ENCODE measurements at places on chromosomes 5 and 9.

DNA sequence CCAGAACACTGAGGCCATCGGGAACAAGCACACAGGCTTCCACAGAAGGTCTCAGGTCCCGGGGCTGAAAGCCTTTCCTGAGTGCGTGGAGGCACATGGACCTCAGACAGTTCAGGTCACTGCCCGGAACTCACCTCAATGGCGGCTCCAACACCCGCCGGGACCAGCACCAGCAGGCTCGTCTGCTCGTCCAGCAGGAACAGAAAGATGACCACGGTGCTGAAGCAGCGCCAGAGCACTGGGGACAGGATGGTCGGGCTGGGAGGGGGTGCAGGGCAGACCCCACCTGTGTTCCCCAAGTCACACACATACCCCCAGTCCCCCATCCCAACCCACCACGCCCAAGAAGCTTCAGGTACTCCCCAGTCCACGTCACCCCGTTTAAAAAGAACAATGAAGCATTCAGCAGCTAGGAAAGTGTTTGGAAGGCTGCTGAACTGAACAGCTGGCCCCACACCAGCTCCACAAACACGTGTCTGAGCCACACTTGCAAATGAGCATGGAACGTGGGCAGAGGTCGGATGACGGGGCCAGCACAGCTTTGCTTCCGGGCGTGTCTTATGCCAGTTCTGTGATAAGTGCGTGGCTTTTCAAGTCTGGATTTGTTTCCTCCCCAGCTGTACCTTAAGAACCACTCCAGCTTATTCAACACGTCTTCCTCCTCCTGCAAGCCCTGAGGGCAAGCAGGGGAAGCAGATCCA lies 14.6 kb downstream of the CLPTM1L start:
- DNase-seq: no peak

DNA sequence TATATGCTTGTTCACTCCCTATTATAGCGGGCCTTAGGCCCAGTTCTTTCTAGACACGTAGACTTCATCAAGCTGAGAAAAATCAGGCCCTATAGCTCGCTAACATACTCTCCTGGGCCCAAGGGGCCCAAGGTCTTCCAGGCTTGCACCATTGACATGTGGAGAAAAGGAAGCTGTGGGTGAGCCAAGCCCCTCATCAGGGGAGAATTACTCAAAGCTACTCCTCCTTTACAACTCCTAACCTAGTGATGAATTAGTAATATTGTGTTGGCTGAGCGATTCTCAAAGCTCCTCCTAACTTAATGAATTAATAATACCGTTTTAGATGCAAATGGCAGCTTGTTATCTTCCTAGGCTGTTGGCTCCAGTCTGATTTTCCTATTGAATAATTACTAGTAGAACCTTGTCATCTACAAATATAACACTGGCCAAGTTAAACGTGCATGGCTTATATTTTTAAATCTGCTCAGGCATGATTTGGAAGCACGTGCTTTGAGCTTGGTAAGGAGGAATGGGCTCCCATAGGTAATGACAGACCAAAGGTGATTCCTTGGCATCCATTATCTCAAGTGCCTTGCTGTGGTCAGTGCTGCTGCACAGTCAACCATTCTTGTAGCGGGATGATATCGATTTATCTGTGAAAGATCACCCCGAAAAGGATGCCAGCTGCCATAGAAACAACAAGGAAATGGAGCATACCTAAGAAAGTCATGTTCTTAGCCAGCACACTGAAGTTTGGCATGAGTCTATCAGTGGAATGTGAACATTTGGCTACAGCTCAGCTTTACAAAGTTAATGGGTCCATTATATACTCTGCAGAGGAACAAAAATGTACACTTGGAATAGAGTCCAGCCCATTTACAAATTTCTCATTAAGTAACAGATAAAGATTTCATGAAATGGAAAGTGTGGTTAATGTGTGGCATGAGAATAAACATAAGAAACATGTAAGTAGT lies 23.8 kb downstream of the LVRN start:
- peak; percentile 37 for DNase-seq

DNA sequence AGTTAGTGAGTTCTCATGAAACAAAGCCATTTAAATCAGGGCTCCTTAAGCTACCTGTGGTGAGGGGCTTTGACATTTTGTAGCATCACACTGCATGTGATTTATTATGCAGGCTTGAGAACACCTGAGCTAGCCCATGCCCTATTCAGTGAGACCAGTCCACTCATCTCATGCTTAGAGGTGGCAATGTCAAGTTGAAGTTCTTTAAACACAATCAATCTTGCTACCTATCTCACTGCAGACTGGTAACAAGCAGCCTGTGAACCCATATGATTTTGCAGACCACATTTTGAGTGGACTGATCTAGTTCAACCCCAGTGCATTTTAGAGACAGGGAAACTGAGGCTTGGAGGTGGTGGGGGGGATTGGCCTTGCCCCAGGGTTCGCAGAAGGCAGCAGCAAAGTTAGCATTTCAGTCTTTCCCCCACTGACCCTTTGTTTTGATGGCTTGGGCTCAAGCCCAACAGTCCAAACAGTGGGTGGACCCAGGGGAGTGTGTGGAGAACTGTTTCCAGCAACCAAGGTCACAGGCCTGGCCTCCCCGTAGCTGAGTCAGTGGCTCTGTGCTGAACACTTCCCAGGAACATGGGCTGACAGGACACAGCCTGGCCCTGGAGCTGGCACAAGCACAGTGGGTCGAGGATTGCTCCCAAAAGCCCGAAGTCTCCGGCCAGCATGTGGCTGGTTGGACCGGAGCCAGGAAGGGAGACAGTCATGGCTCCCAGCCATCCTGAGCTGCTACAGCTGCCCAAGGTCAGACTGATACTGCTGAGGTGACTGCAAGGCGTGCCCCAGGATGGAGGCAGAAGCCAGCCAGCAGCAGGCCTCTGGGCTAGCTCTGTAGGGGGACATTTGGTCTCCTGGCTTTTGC lies 95.3 kb downstream of the RGS3 start:
- no peak for DNase-seq

DNA sequence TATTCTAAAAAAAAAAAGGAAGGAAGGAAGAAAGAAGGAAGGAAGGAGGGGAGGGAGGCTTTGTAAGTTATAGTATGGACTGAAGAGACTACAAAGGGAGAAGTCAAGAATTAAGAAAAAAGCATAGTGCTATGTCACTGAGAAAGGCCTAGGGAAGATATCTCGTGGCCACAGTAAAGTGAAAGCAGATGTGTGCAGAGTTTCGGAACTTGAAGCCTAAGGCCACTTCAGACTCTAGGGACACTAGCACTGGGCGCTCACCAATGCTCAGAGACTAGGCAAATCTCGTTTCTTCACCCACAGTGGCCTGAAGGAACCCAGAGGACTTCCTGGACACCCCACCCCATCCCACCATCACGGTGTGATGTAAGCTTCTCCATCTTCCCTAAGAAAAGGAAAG lies 181.4 kb upstream of the TRPM3 start:
- DNase-seq: peak; percentile 18

DNA sequence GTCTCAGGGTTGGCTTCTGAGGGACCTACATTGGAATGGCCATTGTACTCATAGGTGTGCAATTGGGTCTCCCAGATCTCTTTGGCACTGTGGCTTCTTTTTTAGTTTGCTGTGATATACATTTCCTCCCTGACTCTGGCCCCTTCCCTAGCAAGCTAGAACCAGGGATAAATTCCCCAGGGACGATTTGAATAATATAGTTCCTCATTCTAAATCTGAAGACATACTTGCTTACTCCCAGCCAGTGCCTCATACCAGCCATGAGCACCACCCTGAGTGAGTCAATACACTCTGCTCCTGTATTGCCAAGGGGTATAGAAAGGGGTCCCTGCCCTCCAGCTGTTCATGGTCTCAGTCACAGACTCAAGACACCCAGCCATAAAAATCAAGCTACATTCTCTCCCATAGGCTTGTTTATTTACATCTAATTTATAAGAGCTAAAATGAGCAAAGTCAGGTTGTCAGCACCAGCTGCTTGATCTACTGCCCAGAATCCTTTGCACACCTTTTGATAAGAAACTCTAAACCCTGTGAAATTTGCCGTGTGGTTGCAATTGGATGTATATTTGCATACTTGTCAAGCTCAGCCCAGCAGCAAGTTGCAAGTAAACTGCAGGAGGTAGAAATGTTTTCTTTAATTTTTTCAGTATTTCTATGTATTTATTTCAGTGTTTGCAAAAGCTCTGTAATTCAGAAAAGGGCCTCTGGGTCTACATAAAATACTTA lies 219.9 kb upstream of the IRX1 start:
- DNase-seq: no peak

DNA sequence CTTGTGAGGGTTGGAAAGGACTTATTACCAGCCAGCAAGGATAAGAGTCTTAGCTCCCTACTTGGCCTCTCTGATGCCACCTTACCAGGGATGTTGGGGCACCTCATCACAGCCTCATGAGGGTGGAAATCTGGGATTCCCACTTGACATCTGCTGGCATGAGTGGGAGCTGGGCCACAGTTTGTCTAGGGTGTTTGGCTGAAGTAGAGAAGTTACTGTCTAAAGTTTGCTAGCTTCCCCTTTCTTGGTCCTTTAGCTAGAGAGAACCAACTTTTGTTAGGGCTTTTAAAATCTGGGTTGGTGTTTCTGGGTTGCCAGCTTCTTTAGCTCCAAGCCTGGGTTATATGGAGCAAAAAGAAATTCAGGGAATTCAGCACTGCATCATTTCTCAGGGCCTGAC lies 57.5 kb upstream of the GNA14 start:
- no peak for DNase-seq

- DNase-seq: no peak
Observed at GRCh38 chr9:110028271-110028670, 179.7 kb downstream of the C9orf152 start.

DNA sequence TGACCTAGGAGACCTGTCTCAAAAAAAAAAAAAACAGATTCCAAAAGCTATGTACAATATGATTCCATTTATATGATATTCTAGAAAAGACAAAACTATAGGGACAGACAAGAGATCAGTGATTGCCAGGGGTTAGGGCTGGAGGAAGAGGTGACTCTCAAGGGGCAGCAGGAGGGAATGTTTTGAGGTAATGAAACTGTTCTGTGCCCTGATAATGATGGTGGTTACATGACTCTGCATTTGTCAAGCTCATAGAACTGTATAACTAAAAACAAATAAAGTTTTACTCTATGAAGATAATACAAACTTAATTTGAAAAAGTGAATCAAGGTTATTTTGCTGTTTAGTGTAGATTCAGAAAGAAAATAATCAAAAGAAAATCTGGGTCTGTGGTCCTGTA lies 125.3 kb upstream of the IQGAP2 start:
- no peak for DNase-seq

- DNase-seq: no peak
Observed at GRCh38 chr5:83956386-83956785, 235.7 kb upstream of the HAPLN1 start.

GRCh38 chr5:129904667-129905472 lies 605 bp downstream of the CHSY3 start:
- DNase-seq: no peak

- no peak for DNase-seq
Observed at GRCh38 chr5:153357493-153358112, 132.9 kb upstream of the GRIA1 start.

- no peak for DNase-seq
Observed at GRCh38 chr9:16121601-16122286, 568.9 kb downstream of the CCDC171 start.

DNA sequence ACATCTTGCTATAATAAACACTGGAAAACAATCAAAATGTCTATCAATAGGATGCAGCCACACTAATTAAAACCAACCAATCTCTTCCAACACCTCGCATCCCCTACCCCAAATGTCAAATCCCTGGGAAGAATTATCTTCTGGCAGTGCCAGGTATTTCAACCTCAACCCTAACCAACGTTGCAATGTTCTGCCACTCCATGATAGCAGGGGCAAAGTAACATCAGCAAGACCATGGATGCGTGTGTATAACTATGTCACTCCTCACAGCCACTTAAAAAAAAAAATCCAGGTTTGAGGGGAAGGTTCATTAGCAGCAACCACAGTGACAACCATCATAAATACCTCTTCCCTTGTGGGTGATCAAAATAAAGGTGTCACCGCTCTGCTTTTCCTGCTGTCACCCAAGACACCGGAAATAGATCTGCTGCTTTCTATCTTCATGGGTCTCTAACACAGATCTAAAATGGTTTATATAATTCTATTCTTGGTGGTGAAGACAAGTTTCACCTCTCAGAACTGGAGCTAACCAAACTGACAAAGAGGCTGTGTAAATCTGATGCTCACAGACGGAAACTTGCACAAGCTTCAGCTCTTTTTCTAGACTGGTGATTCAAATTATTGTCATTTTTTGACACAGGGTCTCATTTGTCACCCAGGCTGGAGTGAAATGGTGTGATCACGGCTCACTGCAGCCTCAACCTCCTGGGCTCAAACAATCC lies 9.9 kb downstream of the HSPA9 start:
- no peak for DNase-seq

DNA sequence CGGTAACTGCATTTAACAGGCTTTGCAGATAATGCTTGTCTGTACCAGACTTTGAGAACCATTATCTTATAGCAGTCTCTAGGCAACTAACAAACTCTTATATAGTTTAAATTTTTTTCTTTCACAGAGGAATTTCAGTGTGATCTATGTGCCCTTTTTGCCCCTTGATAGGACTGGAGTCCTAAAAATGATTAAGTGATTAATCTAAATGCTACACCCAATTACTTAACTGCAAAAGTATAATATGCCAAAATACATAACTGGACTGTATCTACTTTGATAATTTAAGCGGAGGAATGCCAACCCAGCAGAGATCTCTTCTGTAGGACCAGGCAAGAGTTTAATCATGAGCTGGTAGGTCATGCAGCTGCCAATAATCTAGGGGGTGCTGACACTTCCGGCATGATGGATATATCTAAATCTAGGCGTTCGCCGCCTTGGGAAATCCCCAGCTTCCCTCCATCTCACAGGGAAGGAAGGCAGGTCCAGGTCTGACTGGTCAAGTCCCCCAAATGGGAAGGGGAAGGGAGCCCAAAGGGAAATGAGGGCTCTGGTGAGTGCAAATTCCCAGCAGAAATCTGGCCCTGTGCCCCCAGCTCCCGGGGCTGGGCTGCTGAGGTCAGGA lies 205.6 kb downstream of the GAPVD1 start:
- DNase-seq: no peak

DNA sequence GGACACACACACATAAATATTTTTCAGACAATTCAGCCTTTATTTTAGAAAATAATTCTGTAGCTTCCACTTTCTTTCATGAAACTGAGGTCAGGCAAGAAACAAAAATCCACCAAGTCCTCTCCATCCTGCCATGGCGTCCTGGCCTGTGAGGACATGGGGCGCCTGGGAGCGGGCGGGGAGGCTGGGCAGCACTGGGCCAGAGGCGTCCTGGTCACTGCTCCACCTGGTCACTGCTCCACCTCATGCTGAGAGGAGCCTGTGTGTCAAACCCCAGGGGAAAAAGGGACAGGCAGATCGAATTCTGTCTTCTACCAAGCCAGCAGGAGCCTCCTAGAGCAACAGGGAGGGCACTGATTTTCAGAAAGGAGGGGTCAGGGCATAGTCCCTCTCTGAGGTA lies 12.1 kb downstream of the MGAT1 start:
- no peak for DNase-seq

DNA sequence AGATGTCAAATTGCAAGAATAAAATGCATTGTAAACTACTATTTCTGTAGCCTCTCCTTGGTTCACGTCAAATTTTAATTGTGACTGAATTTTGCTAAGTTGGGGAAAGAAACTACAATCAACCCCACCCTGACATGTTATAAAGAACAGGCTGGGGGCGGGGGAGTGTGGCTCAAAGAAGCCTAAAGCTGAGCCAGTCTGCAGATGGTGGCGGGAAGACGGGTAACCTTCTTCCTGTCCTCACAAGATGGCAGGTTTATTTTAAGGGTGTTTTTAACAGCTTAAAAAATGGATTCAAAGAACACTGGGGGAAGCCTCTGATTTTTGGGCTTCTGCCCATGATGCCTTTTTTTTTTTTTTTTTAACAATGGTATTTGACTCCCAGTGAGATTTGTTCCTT lies 68.5 kb upstream of the MELK start:
- DNase-seq: no peak

Data from GM04503 (cell line).